Neuronal stem cell (in vitro differentiated cells): ENCODE measurements at places on chromosomes 5 and 9.
A peak's percentile ranks its signal among the peaks of the same experiment; 100 is the strongest.

- DNase-seq: no peak
Measured at GRCh38 chr5:181243018-181243563, 615 bp downstream of the RACK1 start.

- DNase-seq: no peak
Measured at GRCh38 chr5:142506756-142507155, 179.1 kb downstream of the FGF1 start.

DNA sequence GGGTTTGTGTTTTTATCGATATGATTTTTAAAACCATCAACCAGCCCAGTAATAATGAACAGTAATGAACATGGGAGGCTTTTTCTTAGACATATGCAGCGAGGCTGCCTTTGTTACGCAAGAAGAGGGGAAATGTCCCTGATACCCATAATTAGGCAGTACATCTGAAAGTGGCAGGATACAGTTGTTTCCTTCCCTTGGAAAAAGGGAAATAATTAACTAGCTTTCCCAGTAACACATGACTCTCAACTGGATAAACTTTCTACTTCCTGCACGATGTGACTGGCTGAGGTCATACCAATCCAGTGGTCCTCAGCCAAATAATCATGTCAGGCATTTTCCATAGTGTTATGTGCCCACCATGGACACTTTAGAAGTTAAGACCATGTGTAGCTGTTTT is 431.6 kb upstream of the C9orf72 start:
- DNase-seq: no peak

DNA sequence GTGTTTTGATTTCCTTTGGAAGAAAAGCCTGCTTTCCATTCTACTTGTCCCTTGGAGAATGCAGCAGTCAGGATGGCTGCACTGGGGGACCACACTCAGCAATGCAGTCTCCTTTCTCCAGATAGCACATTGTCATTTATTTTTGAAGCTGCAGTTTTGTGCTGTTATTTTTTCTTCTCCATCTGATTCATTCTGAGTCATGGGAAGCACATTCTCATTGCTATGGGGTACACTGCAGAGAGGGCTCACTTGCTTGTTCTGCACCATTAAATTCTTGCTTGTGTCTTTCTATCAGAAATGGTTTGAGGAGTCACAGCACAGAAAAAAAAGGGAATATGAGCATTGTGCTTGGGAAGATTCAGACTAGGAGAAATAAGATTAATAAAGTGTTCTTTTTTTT is 39.7 kb upstream of the POC5 start:
- no peak for DNase-seq

DNA sequence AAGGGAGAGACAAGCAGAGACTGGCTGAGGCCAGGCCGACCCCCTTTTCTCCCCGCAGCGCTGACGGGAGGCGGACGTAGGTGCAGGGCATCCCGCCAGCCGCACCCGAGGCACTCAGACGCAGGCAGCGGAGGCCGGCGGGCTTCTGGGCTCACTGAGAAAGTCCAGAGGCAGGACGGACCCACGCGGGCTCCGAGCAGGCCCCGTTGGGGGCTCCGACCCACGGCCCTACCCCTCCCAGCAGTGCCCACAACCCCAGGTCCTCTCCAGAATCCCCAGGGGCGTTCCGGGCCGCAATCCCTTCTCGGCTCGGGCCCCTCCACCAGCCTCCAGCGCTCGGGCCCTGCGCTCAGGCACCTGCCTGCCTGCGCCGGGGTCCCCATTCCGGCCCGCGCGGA is 543 bp downstream of the MTMR12 start:
- peak; percentile 47 for DNase-seq

DNA sequence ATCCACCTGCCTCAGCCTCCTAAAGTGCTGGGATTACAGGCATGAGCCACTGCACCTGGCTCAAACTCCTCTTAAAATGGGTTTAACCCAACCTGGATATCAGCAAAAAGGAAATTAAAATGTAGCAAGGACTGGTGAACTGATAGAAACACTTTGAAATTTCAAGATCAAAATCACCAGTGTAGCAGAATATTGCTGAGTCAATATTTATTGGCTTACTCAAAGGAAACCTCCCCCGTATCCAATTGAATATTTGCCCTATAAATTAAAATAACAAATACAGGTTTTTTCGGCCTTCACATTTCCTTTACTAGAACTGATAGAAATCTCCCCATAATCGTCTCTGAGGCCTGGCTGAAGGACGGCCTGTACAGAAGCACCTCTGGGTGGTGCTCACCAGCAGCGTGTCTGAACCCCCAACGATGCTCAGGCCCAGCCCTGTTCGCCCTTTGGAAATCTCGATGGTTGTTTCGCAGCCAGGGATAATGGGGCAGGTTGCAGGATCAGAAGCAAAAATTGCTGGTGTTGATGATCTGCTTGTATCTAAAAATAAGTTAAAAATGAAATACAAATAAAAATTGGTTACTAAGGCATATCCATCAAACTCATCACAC is 156.6 kb downstream of the MPDZ start:
- no peak for DNase-seq

- DNase-seq: no peak
Measured at GRCh38 chr5:146463446-146463845, 16.3 kb downstream of the TCERG1 start.

DNA sequence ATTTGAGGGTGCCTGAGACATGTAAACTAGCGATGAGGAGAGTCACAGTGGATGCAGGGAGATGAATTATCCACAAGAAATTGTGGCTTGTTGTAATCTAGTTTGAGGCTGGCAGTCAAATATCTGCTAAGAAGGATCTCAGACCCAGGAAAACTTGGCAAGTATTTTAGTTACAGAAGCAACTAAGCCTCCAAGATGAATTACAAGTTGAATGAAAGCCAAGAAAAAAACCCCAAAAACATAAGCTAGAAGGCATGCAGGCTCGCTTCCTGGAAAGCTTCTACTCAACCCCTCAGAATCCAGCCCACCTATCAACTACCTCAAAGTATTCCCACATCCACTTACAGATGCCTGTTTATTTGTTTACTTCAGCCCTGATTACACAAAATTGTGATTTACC is 696.9 kb downstream of the MAT2B start:
- DNase-seq: no peak

GRCh38 chr5:65563777-65564176 is 681 bp downstream of the PPWD1 start:
- DNase-seq: no peak

DNA sequence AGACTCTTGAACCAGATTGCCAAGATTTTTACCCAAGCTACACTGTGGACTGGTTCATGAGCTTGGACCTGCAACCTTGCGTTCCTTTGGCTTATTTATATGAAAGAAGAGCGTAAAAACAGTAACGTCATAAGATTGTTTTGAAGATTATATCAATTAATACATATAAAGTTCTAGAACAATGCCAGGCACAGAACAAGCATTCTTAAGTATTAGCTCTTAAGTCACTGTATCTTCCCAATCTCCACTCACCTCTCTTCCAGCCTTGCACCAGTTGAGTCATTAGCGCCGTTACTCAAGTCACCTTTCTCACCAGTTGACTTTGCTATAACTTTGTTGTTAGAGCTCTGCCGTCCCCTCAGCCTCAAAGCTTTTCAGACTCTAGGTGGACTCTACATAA is 415.7 kb downstream of the PLK2 start:
- DNase-seq: no peak

DNA sequence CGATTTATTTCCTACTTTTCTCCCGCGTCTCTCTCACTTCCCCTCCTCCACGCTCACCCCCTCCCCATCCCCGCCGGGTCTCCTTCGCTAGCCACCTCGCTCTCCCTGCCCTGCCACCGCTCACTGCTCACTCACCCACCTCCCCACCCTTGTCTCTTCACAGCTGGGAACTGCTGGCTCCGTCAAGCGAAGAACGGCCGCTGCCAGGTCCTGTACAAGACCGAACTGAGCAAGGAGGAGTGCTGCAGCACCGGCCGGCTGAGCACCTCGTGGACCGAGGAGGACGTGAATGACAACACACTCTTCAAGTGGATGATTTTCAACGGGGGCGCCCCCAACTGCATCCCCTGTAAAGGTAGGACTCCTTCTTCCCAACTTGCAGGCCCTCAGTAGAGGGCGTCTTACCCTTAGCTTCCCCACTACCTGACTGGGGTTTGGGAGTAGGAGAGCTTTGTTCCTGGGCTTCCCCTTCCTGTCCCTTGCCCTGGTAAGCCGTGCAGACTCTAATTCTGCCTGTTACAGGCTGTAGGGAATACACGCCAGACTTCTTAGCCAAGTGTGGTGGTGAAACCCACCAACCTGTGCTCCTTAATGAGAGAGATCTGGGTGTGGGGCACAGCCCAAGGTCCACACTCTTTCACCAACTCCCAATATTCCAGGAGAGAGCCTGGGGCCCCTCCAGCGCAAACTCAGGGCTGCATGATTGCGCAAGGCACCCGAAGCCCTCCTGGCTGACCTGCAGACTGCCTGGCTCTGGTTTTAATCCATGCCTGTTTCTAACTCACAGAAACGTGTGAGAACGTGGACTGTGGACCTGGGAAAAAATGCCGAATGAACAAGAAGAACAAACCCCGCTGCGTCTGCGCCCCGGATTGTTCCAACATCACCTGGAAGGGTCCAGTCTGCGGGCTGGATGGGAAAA is 2.5 kb downstream of the FST start:
- peak; percentile 40 for DNase-seq

- DNase-seq: no peak
Measured at GRCh38 chr5:8540317-8540716, 671.4 kb downstream of the MTRR start.

DNA sequence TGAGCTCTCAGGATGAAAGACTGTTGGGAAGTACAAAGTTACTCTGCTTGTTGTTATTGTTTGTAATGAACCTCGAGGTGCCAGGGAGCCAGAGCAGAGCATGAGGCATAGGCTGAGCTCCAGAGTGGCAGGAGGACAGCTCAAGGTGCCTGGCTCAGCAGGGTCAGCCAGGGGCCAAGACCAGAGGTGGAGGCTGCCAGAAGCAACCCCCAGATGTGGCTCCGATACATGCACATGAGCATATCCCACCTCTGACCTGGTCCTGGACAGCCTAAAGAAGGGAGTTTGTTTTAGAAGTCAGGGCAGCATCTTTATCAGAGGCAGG is 105.6 kb downstream of the PSD2 start:
- no peak for DNase-seq

DNA sequence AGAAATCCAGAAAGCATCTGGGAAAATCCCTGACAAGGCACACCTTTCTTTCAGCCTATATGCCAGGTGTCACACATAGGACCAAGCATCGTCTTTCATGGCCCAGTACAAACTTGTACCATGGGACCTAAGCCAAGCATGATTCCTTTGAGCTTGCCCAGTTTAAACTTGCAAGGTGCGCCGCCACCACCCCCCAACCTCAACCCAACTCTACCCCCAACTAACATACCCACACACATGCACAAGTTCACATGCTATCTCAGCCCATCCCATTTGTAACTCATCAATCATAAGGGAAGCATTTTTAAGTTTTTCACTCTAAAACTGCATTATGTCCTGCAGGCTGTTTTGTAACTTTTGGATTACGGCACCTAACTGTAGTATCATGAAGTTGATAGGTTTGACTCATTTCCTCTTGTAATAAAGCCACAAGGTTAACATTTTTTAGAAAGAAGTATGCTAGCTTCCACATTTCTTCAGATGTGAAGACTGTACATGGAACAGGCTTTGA is 145.9 kb upstream of the FST start:
- no peak for DNase-seq

DNA sequence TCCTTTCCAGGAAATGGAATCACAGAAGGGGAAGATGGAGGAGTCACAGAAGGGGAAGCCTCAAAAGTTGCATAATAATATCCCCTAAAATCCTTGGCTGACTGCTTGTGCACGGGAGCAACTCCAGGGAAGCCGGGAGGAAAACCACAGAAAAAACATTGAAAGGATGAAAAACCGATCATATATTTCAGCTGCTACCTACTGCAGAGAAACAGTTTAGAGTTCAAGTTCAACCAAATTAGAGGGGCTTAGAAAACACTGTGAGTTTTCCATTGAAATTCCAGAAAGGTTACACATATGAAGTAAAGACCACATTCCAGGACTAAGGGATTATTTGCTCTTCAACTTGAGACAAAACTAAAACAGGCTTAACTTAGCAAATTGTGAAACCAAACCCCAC is 37.6 kb upstream of the MTAP start:
- no peak for DNase-seq

DNA sequence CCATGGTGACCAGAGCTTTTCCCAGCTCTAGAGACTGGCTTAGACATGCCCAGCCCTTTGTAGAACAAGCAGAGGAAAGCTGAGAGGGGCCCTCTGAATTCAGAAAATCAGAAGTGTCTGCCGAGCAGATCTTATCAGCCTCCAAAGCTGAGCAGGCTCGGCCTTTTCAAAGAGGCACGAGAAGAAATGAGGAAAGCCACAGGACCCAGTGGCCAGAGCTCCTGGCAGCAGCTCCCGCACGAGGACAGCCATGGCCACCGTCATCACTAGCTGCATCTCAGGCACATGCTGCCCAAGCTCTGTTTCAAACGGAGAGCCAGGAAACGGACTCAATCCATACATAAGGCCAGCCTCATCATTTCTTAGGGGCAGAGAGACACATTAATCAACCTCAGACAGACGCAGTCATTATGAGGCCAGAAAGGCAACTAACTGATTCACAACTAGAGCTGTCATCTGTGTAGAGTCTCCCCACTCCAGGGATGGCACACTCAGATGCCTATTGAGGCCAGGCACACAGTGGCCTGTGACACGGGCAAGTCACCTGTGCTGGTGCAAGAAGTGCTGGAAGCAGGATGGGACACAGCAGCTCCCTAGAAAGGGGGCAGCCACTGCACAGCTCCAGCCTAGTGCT is 194.7 kb downstream of the FRMD3 start:
- DNase-seq: no peak

GRCh38 chr5:112205846-112206245 is 213.2 kb downstream of the EPB41L4A start:
- no peak for DNase-seq

DNA sequence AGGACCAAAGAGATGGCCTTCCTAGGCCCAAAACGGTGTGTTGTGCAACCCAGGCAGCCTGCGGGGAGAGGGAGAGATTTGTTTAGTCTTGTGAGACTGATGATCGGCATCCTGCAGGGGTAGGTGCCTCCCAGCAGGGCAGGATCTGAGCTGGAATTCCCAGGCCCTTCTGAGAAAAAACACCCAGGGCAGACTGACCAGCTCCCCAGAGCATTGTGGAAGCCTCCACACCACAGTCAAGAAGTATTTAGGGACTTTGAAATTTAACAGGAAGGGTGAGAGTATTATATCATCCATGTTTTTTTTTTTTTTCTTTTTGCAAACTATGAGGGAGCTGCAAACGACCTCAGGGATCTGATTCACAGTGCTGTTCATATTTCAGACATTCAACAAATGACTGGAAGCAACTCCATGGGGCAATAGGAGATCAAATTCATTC is 104.5 kb upstream of the LHFPL2 start:
- DNase-seq: no peak

DNA sequence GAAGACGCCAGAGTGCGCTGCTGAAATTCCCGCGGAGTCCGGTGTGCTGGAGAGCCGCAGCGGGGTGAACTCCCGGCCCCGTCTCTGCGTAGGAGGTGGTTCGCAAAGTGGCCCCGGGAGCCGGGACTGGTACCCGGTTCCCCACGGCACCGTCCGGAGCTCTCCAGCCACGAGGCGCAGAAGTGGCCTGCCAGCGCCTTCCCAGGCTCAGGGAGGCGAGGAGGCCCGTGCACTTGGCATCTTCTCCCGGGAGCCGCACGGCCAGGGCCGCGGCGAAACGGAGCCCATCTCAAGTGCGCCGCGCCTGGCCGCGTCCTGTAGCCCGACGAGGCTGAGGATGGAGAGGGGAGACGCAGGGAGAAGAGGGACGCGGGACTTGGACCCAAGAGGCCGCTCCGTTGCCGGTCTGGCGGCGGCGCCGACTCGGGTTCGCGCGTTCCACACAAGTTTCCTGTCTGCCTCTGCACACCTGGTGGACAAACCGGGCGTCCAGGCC is 1.1 kb upstream of the IRX1 start:
- DNase-seq: no peak

- no peak for DNase-seq
Measured at GRCh38 chr9:22617156-22617555, 170.5 kb downstream of the DMRTA1 start.
